ENCODE measurements at places on chromosomes 12 and 14. TPM values are rescaled to one million over a fixed set of nuclear protein-coding genes. Genes with fewer than 3 reads are reported as not detected.

- H3K27ac ChIP-seq: no peak overlapping the region
- no peaks in the 10 kb centered on the region for H3K27me3 ChIP-seq
- H3K36me3 ChIP-seq: peaks cover 3% of the 10 kb centered on the region
These were observed 104.1 kb downstream of the LGMN start for GRCh38 chr14:92644171-92644969.

DNA sequence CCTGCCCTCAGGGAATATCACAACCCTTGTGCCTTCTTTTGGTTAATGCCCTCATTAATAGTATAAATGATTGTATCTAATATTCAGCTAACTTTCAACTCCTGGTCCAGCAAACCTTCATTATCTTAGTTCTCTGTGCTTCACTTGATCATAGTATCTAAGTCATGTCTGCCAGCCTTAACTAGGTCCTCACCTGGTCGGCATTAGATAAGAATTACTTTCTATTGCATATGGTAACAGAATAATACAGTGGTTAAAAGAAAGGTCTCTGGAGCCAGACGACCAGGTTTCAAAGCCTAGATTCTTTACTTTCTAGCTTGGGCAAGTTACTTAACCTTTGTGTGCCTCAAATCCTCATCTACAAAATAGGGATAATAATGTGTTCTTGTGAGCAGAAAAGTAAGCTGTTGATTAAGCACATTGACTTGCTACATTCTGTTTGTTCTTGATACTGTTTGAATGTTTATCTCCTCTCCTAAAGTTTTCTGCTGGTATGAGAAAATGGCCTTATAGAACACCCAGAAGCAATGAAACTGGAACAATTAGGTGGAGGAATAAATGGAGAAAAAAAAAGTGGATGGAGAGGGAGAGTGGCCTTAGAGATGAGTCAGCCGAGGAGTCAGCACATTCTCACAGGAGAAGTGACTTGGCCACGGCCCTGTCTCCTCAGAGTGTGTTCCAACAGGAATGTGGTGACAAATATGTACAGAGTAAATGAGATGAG is 176.1 kb downstream of the SLC25A21 start:
- H3K27me3 ChIP-seq: peaks cover 10% of the 10 kb centered on the region
- no peak overlapping the region for H3K27ac ChIP-seq
- H3K4me3 ChIP-seq: no peak overlapping the region
- no peaks in the 10 kb centered on the region for H3K36me3 ChIP-seq
- H3K4me1 ChIP-seq: no peaks in the 10 kb centered on the region

GRCh38 chr12:110943373-110943772 is 23.0 kb upstream of the MYL2 start:
- H3K4me1 ChIP-seq: no peaks in the 10 kb centered on the region
- peaks cover 6% of the 10 kb centered on the region for H3K27me3 ChIP-seq
- H3K27ac ChIP-seq: no peak overlapping the region
- H3K4me3 ChIP-seq: no peak overlapping the region
- no peak for DNase-seq
- no peaks in the 10 kb centered on the region for H3K36me3 ChIP-seq

DNA sequence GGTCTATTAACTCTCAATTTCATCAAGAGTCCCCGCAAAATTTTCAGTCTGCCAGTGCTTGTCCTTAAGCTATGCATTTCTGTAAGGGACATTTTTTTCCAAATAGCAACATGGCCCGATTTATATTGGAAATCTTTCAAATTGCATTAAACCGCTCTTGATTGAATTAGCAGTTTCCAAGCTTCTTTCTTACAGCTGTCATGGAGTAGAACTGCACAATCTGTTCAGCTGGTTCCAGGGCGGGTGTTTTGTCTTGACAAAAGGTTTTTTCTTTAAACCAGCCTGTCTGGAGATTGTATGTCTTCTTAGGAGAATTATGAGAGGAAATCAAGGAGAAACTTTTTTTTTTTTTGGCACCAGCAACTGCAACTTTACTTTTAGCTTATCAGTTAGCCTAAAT is 185.8 kb downstream of the ALG10B start:
- H3K27ac ChIP-seq: no peak overlapping the region
- H3K4me3 ChIP-seq: no peak overlapping the region
- H3K4me1 ChIP-seq: no peaks in the 10 kb centered on the region
- no peak for DNase-seq
- H3K36me3 ChIP-seq: no peaks in the 10 kb centered on the region

GRCh38 chr12:29030006-29030405 is 119.1 kb upstream of the FAR2 start:
- H3K36me3 ChIP-seq: peaks cover 4% of the 10 kb centered on the region
- DNase-seq: no peak
- peaks cover 10% of the 10 kb centered on the region for H3K27me3 ChIP-seq
- H3K27ac ChIP-seq: no peak overlapping the region
- H3K4me3 ChIP-seq: no peak overlapping the region
- H3K4me1 ChIP-seq: no peaks in the 10 kb centered on the region

SLC8A3 gene
- 1.3 TPM for total RNA-seq
